T-helper 22 cell (primary cell): ENCODE measurements at places on chromosomes 6 and 20.

- no peak for DNase-seq
Observed at GRCh38 chr20:45041464-45042337, 59.2 kb downstream of the KCNS1 start.

DNA sequence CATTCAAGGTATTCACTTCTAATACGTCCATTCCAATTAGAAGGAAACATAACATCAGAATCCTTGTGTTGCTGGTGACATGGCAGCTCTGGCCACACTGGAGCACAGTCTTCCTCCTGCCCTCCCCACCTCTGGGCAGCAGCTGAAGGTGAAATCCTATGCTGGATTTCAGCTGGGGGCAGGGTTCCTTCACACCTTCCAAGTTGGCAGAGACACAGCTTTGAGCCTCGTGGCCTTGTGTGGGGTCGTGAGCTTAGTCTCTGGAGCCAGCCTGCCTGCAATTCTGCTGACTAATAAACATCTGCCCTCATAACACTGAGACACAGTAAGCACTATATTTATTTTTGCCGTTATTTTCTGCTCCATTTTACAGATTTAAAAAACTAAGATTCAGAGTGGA lies 218.9 kb upstream of the RIN2 start:
- DNase-seq: no peak

DNA sequence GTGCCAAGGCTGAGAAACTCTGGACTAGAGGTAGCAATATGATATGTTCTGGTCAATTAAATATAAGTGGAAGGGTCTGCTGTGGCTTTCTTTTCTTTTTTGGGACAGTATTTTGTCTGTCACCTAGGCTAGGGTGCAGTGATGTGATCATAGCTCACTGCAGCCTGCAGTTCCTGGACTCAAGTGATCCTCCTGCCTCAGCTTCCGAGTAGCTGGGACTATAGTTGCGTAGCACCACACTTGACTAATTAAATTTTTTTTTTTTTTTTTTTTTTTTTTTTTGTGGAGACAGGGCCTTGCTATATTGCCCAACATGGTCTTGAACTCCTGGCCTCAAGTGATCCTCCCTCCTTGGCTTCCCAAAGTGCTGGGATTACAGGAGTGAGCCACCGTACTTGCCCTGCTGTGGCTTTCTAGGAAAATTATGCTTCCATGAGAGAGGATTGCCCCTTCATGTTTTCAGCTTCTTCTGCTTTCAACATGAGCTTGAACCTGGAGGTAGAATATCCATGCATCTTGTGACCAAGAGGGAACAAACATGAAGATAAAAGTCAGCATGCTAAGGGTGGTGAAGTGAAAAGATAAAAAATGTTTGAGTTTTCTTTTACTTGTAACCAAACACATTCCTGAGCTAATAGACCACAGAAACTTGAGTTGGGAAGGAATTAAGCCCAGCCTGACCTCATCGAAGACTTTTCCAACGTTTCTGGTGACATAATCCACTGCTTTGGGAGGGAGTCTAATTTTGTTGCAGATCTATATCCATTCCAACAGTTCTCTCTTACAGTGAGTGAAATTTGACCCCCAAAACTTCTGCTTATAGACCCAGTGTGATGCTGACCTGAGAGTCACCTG lies 75.1 kb downstream of the CARMIL1 start:
- no peak for DNase-seq

DNA sequence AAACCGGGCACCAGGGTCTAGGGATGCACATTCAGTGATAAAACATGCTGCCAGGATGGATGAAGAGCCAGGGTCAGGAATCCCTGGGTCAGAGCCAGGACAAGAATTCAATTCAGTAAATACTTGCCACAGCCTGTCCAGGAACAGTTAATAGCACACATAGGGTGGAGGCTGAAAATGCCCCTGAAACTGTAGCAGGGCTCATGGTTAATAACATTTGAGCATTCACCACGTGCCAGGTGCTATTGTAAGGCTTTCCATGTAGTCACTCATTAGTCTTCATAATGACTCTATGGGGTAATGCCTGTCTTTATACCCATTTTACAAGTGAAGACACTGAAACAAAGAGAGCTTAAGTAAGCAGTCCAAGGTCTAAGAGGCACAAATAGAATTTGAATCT lies 296.3 kb downstream of the LRFN2 start:
- no peak for DNase-seq

GRCh38 chr20:34124469-34125249 lies 12.6 kb upstream of the EIF2S2 start:
- no peak for DNase-seq

- no peak for DNase-seq
Observed at GRCh38 chr6:43757966-43758616, 11.9 kb upstream of the VEGFA start.

DNA sequence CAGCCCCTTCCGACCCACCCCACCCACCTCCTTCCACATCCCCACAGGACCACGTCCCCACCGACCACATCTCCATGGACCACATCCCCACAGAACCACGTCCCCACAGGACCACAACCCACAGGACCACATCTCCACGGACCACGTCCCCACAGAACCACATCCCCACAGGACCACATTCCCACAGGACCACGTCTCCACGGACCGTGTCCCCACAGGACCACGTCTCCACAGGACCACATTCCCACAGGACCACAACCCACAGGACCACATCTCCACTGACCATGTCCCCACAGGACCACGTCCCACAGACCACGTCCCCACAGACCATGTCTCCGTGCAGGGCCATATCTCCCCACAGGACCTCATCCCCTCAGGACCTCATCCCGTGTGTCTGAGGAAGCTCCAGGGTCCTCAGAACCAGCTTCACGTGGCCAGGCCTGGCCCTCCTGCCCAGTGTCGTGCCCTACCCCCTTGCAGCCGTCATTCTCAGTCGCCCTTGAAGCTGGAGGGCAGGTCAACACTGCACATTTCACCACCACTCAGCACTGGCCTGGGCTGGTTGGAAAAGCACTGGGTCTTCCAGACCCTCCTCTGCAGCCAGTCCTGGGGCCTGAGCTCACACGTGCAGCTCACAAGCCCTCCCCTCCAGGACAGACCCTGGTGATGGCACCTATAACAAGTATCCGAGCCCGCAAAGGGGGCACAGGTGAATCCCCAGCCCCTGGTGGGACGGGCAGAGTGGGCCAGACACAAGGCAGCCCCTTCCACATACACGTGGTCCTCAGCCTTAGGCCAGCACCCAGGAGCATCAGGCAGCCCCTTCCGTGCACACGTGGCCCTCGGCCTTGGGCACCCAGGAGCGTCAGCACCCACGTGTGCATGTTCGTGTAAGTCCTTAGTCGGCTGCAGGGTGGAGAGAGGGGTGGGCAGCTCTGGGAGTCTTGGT lies 3.9 kb downstream of the CHRNA4 start:
- no peak for DNase-seq

DNA sequence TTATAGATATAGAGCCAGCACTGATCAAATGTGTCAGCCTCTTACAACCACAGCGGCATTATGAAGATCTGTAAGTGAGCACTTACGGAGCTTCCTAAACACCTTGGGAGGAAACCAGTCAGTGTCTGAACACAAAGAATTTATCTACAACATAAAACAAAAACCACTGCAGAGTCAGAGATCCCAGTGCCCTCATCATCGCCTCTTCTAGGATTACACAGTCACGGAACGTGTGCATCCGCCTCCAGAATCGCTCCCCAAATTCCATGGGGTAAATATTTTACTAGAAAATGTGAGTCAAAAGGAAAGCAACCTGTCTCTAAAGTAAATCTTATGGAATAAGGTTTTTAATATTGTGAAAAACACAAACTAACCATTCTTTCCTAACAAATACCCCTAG lies 243.6 kb downstream of the PACRG start:
- no peak for DNase-seq

- no peak for DNase-seq
Observed at GRCh38 chr6:88680654-88681053, 282.8 kb downstream of the RNGTT start.

DNA sequence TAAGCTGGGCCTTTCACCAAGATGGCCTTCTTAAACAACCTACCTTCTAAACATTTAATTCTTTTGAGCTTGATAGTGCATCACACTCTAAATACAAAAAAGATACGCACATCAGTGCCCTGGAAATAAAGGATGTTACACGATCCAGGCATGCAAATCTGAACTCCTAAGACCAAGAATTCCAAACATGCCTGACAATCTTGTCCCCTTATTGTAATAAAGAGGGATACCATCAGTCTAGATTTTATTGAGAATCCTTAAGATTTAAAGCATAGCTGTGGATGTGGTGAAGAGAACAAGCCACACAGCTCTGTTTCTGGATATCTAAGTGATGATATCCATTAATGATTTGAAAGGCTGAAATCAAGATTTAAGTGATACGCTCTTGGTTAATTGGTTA lies 13.0 kb downstream of the ZNF451 start:
- no peak for DNase-seq

DNA sequence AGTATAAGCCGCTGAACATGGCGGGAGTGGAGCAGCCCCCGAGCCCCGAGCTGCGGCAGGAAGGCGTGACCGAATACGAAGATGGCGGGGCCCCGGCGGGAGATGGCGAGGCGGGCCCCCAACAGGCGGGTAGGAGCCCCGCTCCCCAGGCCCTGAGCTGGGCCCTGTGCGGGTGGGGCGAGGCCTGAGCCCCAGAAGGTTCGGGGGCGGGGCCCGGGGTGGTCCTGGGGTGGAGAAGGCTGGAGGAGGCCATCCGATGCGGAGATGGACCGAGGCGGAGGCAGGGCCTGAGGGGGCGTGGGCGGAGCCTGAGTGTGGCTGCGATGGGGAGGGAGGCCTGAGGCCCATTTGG lies 7.1 kb downstream of the L3MBTL1 start:
- DNase-seq: peak; percentile 16

- no peak for DNase-seq
Observed at GRCh38 chr6:33315793-33316602, 1.5 kb downstream of the ZBTB22 start.

DNA sequence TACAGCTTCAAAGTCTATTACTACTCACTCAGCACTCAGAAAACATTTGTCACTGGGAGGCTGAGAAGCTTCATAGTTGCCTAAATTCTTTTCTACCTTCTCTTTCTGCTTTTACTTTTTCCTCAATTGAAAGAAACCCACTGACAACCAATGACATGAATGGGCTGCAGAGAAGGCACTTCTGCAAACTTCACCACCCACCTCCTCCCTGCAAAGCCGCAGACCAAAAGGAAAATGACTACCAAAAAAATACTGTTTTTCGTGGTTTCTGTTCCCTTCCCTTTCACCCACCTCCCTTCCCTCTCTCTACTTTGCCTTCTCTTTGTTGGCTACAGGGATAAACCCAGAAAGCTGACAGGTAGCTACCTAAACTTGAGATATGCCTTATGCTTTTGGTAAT lies 3.2 kb downstream of the GNAS-AS1 start:
- DNase-seq: no peak

- DNase-seq: no peak
Observed at GRCh38 chr20:10332656-10333415, 101.2 kb downstream of the MKKS start.

DNA sequence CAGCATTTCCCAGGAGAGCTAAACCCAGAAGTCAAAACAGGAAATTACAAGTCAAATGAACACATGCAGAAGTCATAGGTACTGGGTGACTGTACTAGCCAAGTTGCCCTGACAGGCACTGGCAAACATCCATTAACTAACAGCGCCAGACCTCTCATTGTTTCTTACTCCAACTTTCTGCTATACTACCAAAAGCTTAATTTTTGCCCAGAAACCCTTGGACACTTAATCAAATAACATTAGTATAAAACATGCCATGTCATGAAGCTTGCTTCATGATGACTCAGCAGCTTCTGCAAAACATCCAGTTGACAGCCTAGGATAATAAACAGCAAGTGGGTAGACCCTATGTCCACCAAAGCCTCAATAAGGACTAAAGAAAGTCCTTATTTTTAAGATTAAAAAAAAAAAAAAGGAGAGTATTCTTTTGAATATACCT lies 3.5 kb downstream of the NUP153 start:
- no peak for DNase-seq

- DNase-seq: no peak
Observed at GRCh38 chr6:112298816-112299281, 44.5 kb upstream of the LAMA4 start.

DNA sequence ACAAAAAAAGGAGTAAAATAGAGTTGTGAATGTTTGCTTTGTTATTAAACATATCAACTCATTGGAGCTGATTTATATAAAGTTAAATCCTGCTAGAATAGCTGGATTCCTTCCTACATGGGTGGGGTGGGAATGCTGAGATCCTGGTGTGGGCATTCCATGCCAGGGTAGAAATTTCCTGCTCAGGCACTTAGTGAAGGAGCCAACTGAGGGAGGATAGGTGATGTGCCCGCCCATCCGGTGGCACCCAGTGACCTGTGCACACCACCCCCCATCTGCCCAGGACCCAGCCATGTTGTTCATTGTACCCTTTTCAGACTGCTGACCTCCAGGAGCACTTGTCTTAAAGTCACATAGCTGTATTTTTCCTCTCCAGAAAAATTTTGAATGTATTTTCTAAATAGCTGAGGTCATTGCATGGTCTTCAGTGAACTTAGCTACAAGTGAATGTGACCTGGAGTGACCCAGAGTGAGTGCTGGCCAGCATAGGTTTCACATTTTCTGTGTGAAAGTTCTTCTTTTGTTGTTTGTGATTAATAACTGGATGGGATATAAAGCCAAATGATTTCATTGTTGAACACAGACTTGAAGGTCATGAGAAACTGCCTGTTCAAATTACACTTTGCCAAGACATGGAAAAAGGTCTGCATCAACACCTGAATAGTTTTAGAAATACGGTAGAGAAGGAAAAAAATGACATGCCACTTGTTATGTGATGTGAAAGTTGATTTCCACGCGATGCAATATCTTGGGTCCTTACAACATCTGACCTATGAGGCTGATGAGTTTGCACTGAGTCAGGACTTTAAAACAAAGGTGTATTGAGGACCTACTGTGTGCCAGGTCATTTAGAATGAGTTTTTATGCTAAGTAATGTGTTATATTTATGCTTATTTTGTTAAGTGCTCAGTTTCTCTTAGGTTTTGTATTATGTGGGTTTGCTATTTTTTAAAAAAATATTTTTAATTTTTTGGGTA lies 77.2 kb downstream of the UTRN start:
- DNase-seq: no peak

DNA sequence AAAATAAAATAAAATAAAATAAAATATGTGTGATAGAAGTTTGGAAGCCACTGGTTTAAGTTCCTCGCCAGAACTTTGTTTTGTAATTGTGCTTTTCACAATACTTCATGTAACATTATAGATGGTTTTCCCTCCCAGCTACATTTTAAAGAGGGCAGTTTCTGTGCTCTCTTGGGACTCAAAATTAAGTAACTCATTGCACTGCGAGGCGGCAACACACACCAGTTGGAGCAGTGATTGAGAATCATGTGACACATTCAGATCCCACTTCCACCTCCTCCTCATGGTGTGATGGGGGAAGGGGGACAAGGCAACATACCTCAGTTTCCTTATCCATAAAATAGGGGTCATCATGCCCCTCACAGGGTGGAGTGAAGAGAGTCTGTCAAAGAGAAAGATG lies 7.5 kb downstream of the C2 start:
- DNase-seq: no peak

GRCh38 chr6:27694547-27694874 lies 217.7 kb downstream of the OR2B2 start:
- DNase-seq: no peak

GRCh38 chr6:113763876-113764275 lies 93.3 kb upstream of the MARCKS start:
- DNase-seq: no peak

- no peak for DNase-seq
Observed at GRCh38 chr20:62989201-62989601, 17.6 kb downstream of the BHLHE23 start.
